GM23338 (cell line): ENCODE measurements at places on chromosomes 6 and 20.

- no peak overlapping the region for H3K4me3 ChIP-seq
- H3K4me1 ChIP-seq = peaks cover 13% of the 10 kb centered on the region
- DNase-seq = no peak
- H3K27ac ChIP-seq = no peak overlapping the region
- no peaks in the 10 kb centered on the region for H3K27me3 ChIP-seq
- H3K36me3 ChIP-seq = no peaks in the 10 kb centered on the region
Measured at GRCh38 chr6:80641591-80641990, 535.1 kb downstream of the BCKDHB start.

DNA sequence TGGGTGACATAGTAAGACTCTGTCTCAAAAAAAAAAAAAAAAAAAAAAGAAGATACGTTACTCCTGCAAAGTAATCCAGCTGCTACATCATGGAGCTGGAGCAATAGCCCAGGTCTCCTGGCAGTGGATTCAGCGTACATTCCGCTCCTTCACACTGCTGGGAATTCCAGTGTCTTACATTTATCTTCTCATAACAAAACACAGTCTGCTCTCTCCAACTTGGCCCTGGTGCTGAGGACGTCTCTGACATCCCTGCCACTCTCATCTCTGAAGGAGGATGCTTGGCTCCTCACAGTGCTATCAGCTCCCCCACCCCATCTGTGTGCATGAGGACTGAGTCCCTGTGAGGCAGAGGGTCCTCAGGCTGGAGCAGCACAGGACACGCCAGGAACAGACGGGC, 529.8 kb downstream of the CD83 start:
- H3K27ac ChIP-seq = no peak overlapping the region
- DNase-seq = no peak
- no peaks in the 10 kb centered on the region for H3K36me3 ChIP-seq
- no peaks in the 10 kb centered on the region for H3K27me3 ChIP-seq

- H3K36me3 ChIP-seq = no peaks in the 10 kb centered on the region
- 0 out of 2 replicates have a peak, but pooled peaks cover 3% of the 10 kb centered on the region for H3K4me1 ChIP-seq
- H3K4me3 ChIP-seq = no peak overlapping the region
- no peak overlapping the region for H3K27ac ChIP-seq
Measured at GRCh38 chr6:5783584-5784089, 223.1 kb downstream of the NRN1 start.

GRCh38 chr6:155850408-155850841, 394.8 kb upstream of the NOX3 start:
- DNase-seq = no peak
- no peak overlapping the region for H3K4me3 ChIP-seq
- H3K36me3 ChIP-seq = no peaks in the 10 kb centered on the region
- H3K4me1 ChIP-seq = no peaks in the 10 kb centered on the region; the same call in 1 of the 2 replicates
- H3K27ac ChIP-seq = no peak overlapping the region
- H3K27me3 ChIP-seq = no peaks in the 10 kb centered on the region

DNA sequence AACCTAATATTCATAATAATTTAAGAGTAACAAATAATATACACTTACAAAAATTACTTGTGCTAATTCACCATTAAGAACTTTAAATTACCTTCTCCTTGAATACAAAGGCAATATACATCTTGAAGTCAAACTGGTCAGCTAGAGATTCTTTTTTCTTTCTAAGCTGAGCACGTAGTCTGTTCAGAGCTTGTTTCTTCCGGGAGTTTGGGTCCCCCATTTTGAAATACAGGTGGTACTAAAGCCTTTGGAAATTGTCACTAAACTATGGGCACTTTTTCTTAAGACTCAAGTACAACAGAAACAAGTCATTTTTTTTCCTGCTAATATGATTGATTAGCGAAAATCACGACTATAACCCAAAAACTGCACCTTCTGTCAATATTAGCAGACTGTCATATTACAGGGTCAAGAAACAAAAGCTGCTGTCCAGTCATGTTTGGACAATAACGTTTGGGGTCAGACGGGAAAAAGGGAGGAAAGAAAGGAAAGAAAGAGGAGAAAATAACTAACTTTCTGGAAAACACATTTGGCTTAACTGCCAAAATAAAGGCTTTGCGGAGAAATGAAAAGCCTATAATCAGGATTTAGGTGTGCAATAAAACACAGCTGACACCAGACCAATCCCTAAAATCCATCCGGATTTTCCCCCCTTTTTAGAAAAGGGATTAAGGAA, 367 bp downstream of the C6orf62 start:
- no peaks in the 10 kb centered on the region for H3K27me3 ChIP-seq
- H3K4me1 ChIP-seq = peaks cover 17% of the 10 kb centered on the region; the same call in 1 of the 2 replicates
- no peak overlapping the region for H3K27ac ChIP-seq

- no peak overlapping the region for H3K27ac ChIP-seq
- no peak overlapping the region for H3K4me3 ChIP-seq
- DNase-seq = no peak
- H3K36me3 ChIP-seq = no peaks in the 10 kb centered on the region
Measured at GRCh38 chr6:7827142-7827541, 83.4 kb downstream of the TXNDC5 start.
